Right lung (tissue), 10 donors: ENCODE measurements at places on chromosomes 1 and 21.
A peak's percentile ranks its signal among the peaks of the same experiment; 100 is the strongest.

- DNase-seq: no peak
Measured at GRCh38 chr1:116075990-116076389, 35.2 kb upstream of the MAB21L3 start.

DNA sequence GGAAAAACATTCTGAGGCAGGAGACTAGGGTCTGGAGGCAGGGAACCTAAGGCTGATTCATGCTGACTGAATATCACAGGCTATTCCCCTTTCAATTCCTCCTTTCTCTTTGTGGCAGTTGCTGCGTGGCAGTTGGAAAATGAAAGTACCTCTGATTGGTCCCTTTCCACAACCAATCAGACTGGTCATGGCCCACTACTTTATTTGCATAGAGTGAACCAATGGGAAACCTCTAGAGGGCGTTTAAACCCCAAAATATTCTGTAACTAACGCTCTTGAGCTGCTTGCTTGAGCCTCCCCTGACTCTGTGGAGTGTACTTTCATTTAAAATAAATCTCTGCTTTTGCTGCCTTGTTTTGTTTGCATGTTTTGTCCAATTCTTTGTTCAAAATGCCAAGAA is 27.7 kb upstream of the VN1R5 start:
- no peak for DNase-seq

- DNase-seq: peak; percentile 66
Measured at GRCh38 chr1:31704271-31705079, 658 bp upstream of the COL16A1 start.

DNA sequence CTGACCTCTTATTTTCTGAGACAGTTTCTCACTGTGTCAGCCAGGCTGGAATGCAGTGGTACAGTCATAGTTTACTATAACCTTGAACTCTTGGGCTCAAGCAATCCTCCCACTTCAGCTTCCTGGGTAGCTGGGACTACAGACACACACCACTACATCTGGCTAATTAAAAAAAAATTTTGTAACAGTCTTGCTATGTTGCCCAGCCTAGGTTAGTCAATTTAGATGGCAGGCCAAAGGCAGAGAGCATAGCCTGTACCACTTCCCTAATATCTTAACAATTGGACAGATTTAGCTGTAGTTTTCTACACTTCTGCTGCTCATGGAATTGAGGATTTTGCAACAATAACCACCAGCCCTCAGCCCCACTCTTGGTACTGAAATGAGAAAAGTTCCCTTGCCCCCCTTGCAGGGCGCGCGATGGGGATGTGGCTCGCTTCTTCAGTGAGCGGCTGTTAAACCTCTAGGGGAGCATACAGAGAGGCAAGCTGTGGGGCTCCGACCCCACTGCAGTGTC is 34.9 kb upstream of the PTGFRN start:
- DNase-seq: no peak

GRCh38 chr1:6991266-6991665 is 206.0 kb downstream of the CAMTA1 start:
- DNase-seq: no peak

GRCh38 chr1:110282395-110282794 is 56.8 kb upstream of the RBM15 start:
- DNase-seq: no peak

- no peak for DNase-seq
Measured at GRCh38 chr1:155466996-155467395, 95.6 kb downstream of the ASH1L start.

GRCh38 chr1:18922319-18922726 is 20.0 kb upstream of the ALDH4A1 start:
- DNase-seq: peak; percentile 91

- DNase-seq: peak; percentile 31
Measured at GRCh38 chr1:158203693-158204457, 23.2 kb downstream of the CD1D start.

DNA sequence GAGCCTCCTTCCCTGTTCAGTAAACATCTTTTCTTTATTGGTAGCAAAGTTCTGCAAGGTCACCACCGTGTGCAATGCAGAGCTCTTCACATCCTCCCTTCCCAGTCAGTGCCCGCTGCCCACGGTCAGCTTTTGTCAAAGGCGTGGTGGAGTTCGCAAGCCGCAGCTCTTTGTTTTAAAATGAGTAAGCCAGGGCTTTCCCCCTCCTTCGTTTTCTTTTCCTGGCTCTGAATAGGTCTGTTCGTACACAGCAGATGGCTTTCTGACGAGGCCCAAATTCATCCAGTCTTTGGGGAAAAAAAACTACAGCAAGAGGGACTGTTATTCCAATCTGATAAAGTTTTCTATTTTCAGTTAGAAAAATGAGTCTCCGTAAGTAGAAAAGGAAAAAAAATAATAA is 153.2 kb downstream of the LRIG2 start:
- DNase-seq: no peak

- DNase-seq: no peak
Measured at GRCh38 chr21:44865561-44866280, 7.8 kb downstream of the PTTG1IP start.

GRCh38 chr1:30467101-30467500 is 256.3 kb downstream of the MATN1 start:
- no peak for DNase-seq

DNA sequence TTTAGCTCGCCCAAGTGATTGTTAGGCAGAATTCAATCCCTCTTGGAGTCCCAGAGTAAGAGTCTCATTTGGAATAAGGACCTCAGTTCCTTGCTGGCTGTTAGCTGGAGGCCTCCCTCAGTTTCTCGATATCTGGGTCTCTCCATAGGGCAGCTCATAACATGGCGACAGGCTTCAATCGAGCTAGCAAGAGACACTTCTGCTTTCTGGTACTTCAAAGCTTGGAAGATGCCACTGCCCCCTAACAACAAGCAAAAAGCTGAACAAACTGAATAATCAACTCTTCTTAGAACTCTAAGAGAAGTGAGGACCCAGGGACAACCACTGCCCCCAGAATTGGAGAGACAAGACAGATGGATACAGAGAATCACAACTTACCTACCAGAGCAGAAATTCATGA is 86.2 kb downstream of the TEX35 start:
- DNase-seq: no peak

DNA sequence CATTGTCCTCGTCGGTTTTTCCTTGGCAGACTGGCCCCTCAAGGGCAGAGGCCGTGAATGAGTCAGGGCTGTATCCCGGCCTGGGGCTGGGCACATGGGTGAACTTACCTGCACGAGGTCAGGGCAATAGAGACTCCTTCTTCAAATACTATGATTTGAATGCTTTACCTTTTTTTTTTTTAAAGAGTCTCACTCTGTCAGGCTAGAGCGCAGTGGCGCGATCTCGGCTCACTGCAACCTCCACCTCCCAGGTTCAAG is 5.0 kb downstream of the LAPTM5 start:
- no peak for DNase-seq

GRCh38 chr1:19096036-19096833 is 113.8 kb downstream of the UBR4 start:
- DNase-seq: no peak

GRCh38 chr1:22290611-22291010 is 147.7 kb upstream of the WNT4 start:
- DNase-seq: no peak

- no peak for DNase-seq
Measured at GRCh38 chr1:159795534-159795933, 6.6 kb upstream of the FCRL6 start.

GRCh38 chr1:215397106-215397505 is 170.0 kb upstream of the KCTD3 start:
- DNase-seq: no peak

- no peak for DNase-seq
Measured at GRCh38 chr1:99886841-99887240, 36.7 kb downstream of the AGL start.

- DNase-seq: no peak
Measured at GRCh38 chr1:185987611-185988321, 253.6 kb downstream of the HMCN1 start.

GRCh38 chr21:41953249-41953830 is 478 bp downstream of the C2CD2 start:
- DNase-seq: no peak

- DNase-seq: peak; percentile 36
Measured at GRCh38 chr1:203796236-203796605, 798 bp downstream of the ZBED6 start.

DNA sequence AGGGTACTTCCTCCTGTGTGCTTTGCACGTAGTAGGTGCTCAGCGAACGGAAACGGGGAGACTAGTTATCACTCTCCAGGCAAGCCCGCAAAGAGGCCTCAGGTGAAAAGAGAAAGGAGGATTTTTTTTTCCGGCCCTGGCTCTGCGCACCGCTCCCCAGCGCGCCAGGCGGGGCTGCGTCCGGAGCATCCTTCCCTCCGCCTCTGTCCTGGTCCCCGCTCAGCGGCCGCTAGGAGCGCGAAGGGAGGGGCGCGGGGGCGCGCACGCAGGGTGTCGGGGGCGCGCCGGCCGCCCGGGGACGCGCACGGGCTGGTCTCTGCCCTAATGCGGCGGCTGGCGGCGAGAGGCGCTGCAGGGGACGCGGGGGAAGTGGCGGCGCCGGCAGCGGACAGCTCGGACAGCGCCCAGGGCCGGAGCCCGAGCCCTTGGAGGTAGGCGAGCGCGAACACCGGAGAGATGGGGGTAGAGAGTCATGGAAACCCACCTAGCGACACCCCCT is 42.3 kb upstream of the NFASC start:
- DNase-seq: peak; percentile 36

DNA sequence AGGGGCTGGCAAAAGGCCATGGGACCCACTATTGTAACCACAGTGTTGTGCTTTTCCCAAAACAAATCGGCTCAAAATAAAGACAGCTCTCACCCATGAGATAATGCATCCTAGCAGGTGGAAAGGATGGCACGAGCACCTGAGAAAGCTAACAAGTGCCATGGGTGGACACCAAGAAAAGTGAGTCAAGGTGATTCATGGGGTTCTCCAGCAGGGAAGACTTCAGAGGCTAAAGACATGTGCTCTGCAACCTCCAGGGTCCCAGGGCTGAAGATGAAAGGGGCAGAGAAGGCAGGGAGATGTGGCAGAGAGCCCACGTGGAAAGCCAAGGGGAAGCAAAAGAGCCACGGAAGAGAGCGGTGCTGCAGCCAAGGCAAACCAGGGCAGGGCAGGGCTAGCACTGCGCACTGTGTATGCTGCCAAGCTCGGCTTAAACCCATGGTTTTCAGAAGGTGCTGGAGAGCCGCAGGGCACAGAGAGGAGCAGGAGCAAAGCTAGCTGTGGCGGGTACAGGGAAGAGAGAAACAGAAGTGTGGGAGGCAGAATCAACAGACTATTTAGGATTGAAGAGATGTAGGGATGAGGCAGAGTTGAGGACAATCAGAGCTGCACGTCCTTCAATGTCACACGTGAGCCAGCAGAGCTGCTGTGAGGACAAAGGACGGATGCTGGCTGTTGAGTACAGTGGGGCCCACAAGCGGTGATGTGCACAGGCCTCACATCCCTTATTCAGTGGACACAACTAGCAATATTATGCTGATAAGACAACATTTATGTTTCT is 41.8 kb upstream of the C1orf198 start:
- no peak for DNase-seq

DNA sequence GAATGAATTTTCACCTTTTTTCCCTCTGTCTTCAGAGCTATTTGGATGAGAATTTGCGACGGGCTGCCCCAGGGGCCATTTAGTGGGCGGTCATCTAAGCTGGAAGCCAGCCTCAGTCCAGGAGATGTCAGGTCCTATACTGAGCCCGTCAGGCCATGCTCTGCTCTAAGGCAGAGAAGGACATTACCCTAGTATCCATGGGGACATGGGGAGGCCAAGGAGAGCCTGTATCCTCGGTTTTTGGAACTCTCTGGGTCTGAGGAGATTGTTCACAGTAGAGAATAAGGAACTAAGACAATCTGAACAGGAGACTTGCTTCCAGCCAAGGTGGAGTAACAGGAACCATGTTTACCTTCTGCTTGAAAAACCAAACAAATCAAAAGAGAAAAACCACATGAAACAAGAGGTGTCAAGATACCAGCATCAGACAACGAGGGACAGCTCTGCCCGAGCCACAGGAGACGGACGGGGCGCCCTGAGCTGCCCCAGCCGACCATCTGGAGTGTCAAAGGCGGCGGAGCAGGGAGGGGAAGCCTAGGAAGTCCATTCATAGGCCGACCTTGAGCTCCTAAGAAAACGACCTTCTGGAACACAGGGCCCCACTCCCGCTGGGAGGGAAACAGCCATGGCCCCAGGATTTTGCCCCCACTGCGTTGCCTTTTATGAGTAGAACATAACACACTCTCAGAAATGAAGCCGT is 20.0 kb upstream of the ADARB1 start:
- no peak for DNase-seq

- DNase-seq: no peak
Measured at GRCh38 chr21:14376854-14377253, 6.1 kb downstream of the HSPA13 start.

- no peak for DNase-seq
Measured at GRCh38 chr21:28464095-28464494, 528.6 kb downstream of the LTN1 start.

- no peak for DNase-seq
Measured at GRCh38 chr1:48164571-48164970, 57.9 kb upstream of the SLC5A9 start.

GRCh38 chr1:155005076-155006011 is 2.7 kb downstream of the ZBTB7B start:
- no peak for DNase-seq

GRCh38 chr1:154881820-154882535 is 11.9 kb upstream of the KCNN3 start:
- DNase-seq: no peak

GRCh38 chr1:6129313-6129712 is 50.8 kb downstream of the CHD5 start:
- DNase-seq: no peak
